ENCODE measurements at places on chromosomes 4 and X.

DNA sequence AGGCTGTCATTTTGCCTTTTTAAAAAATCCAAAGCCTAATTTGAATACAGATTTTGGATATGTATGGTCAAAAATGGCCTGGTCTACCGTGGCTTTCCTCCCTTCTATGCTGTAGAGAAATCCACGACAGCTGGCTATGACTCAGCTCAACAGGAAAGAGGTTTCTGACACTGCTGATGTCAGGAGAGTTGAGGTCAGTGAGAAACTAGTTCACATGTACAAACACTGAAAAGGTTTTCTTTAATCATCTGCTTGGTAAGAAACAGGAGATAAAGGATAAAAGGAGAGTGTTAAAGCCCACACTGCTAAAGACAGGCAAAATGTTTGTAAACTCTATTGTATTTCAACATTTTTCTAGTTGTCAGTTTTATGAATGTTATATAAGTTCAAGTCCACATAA lies 113.9 kb downstream of the NYX start:
- DNase-seq, result peak; percentile 49

DNA sequence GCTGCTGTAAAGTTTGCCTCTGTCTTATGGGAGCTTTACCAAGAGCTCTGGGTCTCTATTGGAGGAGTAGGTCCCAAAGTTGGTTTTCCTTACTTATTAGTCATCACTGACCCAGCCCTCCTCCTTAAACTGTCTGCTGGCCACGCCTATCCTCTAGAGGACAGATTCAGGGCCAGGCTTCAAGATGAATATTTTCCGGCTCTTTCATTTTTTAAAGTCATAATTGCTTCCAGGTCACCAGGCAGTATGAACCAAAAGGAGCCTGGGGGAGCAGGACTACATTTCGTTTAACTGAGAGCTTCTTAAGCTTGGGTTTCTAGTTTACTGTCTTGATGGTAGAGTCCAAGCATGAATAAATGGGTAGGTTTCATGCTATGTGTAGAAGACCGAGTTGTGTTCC lies 13.7 kb downstream of the BCORL1 start:
- no peak for DNase-seq

- no peak for DNase-seq
Observed at GRCh38 chr4:65482410-65482809, 187.9 kb downstream of the EPHA5 start.

GRCh38 chr4:123651536-123652180 lies 255.1 kb downstream of the SPRY1 start:
- no peak for DNase-seq

DNA sequence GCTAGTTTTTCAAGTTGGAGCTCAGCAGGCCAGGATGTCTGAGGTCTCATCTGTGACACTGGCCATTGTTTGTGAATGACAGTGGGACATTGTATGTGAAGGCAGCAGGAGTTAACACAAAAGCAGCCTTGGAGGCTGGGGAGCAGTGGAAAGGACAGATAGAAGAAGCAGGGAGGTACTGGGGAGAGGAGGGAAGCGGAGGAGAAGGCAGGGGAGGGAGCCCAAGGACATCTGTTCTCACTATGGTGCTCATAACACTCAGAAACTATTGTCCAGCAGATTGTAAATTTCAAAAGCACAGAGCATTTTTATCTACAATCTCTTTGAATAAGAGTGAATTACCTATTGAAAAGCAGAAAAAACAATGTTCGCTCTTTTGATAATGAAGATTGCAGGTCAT lies 253.6 kb upstream of the DIPK2B start:
- no peak for DNase-seq

- no peak for DNase-seq
Observed at GRCh38 chr4:5921981-5922380, 29.1 kb upstream of the CRMP1 start.

DNA sequence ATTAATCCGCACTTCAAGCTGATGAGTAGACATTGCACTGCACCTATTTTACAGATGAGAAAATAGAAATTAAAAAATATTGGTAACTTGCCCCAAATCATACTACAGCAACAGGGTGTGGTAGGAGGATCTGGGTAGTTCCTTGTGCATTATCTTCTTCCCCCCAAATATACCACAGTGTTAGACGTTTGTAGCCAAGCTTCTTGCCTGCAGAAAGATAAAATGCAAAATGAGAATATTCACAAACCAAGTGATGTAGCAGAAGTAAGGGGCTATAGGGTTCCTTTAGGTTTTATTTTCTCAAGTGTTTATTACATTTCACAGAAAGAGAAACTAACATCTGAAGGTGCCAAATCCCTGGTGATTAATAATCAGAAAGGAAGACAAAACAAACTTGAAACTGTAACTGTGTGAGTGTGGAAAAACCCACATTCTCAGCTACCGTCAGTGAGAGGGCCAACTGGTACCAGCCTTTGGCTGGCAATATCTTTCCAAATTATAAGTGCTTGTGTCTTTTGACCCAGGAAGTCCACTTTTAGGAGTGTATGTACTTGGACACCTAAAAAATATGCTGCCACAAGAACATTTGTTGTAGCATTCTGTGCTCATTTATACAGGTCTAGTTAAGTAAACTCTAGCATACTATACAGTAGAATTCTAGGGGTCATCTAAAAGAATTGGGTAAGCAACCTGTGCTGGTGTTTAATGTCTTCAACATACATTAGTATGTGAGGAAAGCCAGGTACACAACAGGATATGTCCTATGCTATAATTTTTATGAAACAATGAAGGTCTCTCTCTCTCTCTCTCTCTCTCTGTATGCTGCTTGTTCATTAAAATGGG lies 6.7 kb upstream of the CD38 start:
- no peak for DNase-seq

DNA sequence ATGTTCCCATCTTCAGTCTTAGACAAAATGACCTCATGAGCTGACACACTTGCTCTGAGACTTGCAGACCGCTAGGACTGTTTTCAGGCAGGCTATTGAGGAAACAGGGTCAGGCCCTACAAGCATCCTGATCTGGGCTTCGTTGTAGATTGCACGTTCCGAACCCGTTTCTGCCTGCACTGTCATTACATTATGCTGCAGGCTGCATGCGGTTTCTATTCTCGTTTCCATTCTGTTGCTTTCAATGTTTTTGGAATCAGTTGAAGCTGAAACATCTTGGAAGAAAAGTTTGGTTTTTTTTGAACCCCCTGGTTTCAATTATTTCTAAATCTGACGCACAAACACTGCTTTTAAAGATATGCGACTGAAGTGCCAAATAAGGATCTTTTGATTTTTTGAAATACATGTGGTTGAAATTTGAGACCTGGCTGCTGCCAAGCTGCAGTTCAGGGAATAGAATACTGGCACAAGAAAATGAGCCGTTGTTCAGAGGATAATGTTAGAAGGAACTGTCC lies 716.1 kb upstream of the INTU start:
- DNase-seq, result no peak

GRCh38 chr4:19010761-19011160 lies 989.2 kb upstream of the LCORL start:
- DNase-seq, result no peak

- no peak for DNase-seq
Observed at GRCh38 chr4:155407480-155407879, 30.7 kb upstream of the MAP9 start.

- no peak for DNase-seq
Observed at GRCh38 chr4:100746141-100746739, 228.4 kb upstream of the EMCN start.
